ACHN (cell line): ENCODE measurements at places on chromosomes 7 and 10.
A peak's percentile ranks its signal among the peaks of the same experiment; 100 is the strongest.

- no peak for DNase-seq
Observed at GRCh38 chr7:111183321-111183720, 92.4 kb downstream of the LRRN3 start.

- peak; percentile 37 for DNase-seq
Observed at GRCh38 chr10:84194424-84195043, at the start of gene CDHR1. Gene CDHR1, plus strand, starts transcription at chr10:84194537. Its CDS starts 224 bp downstream, at chr10:84194761.

- no peak for DNase-seq
Observed at GRCh38 chr7:156402255-156402654, 238.3 kb upstream of the RNF32 start.

DNA sequence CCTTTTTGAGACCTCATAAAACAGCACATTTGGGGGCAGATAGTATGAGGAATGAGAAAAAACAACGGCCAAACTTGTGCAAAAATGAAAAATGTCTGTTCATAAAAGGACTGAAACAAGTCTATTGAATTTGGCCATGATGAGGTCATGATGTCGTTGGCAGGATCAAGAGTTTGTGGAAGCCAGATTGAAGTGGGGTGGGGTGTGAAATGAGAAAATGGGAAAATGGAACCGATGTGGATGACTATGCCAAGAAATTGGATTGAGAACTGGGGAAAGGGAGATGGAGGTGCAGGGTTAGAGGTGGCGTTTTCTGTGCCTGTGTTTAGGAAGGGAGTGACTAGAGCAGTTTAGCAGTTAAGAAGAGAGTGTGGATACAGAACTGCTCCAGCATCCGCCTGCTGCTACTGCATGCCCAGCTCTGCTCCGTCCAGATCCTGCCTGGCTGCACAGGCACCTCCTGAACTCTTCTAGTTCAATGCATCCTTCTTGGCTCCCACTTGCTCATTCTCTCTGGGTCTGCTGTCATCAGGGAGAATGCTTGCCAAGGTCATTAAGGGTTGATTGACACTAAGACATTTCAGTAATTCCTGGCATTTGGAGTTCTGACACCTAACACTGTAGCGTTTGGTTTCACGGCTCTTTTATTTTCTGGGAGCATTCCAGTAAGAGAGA is 111.9 kb downstream of the GALNT17 start:
- no peak for DNase-seq

DNA sequence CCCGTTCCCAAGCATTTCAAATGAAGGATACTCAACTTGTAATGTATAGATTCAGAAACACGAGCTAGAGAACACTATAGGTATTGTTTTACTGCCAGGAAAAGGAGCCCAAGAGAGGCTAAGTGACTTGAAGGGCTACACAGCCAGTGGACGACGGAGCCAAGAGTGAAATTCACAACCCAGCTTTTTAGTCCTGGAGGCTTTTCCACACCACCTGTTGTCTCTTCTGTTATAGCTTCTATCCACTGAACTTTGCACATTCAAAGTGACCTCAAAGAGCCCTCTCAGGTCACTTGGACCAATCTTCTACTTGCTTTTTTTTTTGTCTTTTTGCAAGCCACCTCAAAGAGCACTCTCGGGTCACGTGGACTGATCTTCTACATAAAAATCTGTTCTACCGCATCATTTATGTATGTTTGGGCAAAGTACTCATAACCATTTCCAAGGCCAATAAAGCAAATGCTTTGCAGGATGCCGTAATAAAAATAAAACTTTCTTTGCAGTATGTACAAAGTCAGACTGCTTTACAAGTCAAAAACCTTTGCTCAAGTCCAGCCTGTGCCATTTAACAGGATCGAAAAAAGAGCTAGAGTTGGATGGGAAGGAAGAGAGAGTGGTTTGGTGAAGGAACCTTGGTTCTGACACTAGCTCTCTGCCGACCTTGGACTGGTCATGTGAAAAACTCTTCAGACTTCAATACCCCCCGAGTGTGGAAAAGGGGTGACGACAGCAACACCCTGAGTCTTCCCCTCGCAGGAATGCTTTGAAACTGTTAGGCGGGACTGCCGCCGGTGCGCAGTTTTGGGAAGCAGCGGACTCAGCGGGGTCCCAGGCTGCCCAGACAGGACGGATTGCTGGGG is 821 bp downstream of the SLC35B4 start:
- DNase-seq, result peak; percentile 57

GRCh38 chr7:25304691-25305090 is 76.4 kb upstream of the NPVF start:
- DNase-seq, result no peak

- no peak for DNase-seq
Observed at GRCh38 chr7:81273601-81274397, 354.9 kb upstream of the SEMA3C start.

DNA sequence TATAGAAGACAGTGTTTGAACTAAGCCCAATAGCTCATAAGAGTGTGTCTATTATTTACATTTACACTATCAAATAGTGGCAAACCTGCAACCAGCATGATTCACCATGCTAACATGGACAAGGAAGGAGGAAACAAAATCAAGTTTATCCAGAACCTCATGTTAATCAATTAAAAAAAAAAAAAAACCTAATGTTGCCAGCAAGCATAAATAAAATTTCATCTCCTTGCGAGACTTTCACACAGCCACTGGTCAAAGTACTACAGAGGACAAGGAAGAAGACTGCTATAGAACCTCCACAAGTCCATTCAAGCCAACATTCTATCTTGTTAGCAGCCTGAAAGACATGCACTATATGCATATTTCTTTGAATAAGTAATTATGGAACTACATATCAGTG is 9.7 kb downstream of the TM9SF3 start:
- no peak for DNase-seq

GRCh38 chr10:119343011-119343601 is 135.7 kb downstream of the GRK5 start:
- DNase-seq, result no peak

DNA sequence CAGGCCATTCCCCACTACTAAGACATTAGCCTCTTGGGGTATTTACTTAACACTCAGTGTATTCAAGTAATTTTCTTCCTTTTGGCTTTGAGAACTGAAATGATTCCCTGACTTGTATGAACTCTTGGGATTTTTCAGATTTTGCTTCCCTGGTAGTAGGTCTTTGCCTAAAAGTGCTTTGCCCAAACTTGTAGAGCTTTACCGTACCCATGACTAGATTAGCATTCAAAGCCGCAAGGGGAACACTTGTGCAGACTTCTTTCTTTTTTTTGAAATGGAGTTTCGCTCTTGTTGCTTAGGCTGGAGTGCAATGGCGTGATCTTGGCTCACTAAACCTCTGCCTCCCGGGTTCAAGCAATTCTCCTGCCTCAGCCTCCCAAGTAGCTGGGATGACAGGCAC is 6.1 kb upstream of the STAM start:
- DNase-seq, result no peak

DNA sequence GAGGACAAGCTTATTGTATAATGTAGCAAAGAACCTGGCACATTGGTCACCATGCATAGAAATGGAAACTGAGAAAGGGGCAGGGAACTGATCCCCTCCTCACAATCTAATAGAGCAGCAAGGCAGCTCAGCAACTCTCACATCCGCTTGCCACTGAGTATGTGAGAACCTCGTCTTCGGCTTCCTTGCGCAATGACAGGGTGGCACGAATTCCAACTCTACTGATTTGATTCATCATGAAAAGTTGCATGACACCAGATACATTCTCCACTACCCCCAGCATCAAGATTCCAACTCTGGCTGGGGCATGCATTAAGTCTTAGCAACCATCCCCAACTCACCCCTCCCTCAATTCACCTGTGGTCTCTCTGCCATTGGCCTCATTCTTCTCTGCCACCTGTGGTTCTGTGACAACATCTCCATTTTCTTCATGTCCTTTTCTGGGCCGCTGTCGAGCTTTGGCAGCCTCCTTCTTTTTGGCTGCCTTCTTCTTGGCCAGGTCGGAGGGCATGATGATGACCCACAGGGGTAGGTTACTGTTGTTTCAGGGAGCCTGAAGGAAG is 976 bp downstream of the ABCF2 start:
- DNase-seq, result no peak

DNA sequence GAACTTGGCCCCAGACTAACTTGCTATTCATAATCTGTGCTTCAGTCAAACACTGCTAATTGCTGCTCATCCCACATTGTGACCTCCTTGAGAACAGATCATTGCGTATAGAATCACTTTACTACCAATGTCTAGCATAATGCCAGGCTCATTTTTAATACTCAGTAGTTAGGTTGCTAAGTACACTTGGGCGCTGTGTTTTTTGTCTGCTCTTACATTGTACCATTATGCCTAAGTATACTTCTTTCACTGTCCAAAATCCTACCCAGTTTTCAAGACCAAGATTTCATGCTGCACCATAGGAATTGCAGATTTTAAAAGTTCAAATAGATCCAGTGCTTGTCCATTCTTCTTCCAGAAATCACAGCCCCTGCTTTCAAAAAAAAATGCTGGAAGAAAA is 32.8 kb upstream of the TMEM106B start:
- no peak for DNase-seq

DNA sequence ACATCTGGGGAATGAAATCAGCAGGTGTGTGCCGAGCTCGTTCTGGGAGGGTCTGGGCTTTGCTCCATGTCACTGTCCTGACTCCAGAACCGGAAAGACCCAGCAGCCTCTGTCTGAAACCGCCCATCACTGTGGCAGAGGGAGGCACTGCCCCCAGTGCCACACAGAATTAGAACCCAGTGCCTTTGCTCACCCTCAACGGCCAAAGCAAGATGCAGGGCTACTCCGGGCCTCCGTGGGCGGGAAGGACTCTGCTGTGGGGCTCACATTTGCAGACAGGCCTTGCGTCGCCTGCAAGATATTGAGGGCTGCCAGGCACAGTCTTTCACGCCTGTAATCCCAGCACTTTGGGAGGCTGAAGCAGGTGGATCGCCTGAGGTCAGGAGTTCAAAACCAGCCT is 219.2 kb upstream of the PPP2R2D start:
- DNase-seq, result no peak

- no peak for DNase-seq
Observed at GRCh38 chr7:103856929-103857328, 132.5 kb downstream of the RELN start.

GRCh38 chr10:30786131-30786530 is 156.6 kb upstream of the LYZL2 start:
- DNase-seq, result peak; percentile 23

DNA sequence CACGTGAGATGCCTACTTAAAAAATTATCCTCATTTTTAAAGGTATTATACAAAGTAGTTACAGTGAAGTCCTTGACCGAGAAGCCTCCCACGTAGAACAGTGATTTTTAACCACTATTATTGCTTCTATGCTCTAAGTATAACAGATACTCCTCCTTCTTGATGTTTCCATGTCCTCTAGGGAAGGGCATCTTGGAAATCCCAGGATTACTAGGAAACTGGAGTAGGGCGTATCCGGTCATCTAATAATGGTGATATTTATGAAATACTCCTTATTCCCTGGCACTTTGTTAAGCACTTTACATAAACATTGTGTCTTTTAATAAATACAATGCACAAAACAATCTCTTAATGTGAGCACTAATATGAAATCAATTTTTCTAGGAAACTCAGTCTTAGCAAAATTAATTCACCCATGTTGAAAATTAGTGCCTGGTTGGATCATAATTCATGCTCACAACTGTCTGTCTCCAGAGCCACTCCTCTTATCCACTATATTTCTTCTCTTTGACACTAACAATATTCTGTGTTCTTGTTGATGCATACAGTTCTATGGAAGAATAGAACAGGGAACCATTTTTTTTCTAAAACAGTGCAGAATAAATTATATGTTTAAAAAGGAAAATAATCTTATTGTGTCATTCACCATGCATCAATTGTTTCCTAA is 128.6 kb upstream of the SEMA3E start:
- DNase-seq, result no peak

- no peak for DNase-seq
Observed at GRCh38 chr10:67650558-67650957, 45.4 kb downstream of the CTNNA3 start.

DNA sequence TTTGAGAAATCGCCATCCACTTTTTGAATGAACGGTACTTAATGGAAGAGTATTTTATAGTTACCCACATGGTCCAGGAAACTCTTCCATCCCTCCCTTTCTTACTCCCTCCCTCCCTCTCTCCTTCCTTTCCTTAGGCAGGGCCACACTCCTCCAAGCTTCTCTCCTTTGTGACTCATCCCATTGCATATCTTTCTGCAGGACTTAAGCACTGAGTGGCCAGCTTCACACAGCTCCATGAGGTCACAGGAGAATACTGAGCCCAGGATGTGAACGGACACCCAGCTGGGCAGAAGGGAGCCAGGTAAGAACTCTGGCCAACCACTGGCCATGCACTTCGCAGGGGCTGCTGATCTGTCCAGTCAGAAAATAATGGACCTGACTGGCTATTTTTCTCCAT is 189.7 kb upstream of the ADCY1 start:
- DNase-seq, result no peak

GRCh38 chr10:38025283-38025682 is 14.8 kb downstream of the ZNF33A start:
- DNase-seq, result no peak

- peak; percentile 56 for DNase-seq
Observed at GRCh38 chr7:28891192-28891875, 66.8 kb downstream of the TRIL start.

DNA sequence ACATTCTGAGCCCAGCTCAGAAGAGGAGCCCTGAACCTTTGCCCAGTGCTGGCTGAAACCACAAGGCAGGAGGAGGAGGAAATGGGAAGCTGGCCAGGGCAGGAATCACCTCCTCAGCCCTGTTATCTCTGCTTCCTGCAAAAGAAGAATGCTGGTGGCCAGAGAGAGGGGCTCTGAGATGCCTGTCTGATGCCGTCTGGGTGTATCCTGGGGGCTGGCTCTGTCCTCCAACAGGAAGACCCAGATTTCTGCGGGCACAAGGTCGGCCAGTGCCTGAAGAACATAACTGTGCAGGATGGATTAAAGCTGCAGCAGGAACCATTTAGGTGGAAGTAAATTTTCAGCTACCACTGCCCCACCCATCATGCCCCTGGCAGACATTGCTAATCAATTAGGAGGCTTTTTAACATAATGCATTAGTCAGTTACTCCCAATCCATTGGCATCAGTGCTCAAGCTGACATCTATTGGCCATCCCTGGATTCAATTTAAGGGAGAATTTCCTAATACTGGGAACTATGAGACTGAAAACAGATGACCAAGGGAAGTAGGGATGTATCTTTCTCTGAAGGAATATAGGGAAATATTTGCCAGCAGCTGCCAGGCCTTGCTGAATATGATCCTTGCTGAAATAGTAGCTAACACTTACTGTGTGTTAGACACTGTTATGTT is 67.7 kb downstream of the COL13A1 start:
- DNase-seq, result peak; percentile 28

DNA sequence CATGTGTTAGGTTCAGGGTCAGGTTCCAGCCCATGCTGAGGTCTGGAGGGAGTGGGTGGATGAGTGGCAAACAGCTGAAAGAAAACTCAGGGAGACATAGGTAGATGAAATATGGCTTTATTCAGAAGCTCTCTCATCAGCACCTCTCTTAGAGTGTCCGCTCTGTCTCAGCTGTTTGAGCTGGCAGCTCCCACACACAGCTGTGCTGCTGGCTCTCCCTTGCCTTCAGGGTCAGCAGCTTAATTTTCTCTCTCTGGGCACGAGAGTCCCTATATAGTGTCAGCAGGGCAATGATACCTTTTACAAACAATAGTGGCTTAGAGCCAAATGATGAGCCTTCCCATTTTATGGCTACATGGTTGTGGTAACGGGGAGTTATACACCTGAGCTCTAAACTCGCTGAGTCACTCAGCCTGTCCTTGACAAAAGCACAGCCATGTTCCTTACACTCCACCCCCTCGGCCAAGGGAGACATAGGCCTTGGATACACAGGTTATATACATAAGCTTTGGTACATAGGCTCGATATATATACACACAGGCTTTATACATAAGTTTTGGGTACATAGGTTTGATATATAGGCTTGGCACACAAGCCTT is 10.4 kb downstream of the RNF133 start:
- no peak for DNase-seq
